ENCODE measurements at places on chromosomes 1 and 21. TPM values are rescaled to one million over a fixed set of nuclear protein-coding genes. Genes with fewer than 3 reads are reported as not detected.
A peak's percentile ranks its signal among the peaks of the same experiment; 100 is the strongest.

GRCh38 chr1:61186753-61187152 is 104.4 kb downstream of the NFIA start:
- DNase-seq, result no peak

DNA sequence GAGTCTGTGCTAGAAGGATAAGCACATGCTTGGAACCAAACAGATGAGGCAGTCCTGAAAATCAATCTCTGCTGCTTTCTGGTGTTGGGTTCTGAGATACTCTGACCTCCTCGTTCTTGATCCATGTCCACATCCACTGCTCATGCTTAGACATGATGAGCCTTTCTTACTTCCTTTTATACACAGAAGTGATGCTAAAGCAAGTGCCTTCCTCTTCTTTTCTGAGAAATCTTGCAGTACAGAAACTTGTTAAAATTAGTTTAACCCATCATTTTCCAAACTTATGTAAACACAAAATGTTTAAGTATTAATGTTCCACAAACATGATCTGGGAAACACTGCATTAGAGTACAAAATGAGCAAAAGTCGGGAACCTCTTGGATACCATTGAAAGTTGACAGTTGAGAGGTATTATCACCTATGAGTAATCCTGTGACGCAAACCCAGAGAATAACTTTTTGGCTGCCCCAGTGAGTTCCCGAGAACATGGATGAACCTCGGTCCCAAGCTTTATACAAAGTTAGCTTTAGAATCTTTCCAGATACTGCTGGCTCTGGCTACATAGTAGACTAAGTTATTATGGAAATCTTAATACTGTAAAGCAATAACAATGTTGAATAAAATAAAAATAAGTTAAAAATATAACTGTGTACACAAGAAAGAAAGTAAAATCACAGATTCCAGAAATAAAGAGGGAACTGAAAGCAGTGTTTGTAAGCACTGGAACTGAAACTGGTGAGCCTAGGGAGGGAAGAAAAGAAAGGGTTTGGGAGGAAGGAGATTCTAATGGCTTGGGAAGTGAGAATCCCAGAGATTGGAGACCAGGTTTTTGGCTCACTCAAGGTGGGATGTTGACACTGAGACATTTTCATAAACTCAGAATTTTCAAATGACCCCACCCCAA is 429.3 kb upstream of the RUNX1 start:
- no peak for DNase-seq

DNA sequence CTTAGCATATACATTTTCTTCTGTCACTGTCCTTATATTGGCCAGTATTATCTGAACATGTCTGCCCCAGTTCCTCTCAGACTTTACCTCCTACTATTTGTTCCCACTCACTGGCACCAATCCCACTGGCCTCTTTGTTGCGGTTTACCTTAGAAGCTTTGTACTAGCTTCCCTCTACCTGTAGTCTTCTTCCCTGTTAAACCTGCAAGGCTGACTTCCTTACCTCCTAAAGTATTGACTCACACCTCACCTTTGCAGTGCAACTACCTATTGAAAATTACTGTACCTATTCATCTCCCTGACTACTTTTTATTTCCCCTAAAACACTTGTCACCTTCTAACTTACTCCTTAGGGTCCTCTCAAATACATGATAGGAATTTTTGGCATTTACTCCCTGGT is 111.1 kb downstream of the CLEC20A start:
- DNase-seq, result no peak

DNA sequence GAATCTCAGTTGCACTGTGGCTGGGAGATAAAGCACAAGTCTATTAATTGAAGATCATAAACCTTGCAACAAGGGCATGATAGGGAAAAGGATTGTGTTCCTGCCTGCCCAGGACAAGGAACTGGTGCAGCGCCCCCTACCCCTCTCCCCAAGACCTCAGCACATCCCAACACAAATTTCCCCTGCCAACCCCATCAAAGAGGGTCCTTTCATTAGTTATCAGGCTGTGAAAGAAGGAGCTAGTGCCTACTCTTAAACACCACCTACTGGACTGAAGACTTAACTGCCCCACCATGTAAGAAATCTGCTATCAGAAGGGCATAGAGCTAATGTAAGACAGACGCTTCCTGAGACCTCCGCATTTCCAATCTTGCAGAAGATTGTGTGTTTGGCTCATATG is 372.6 kb downstream of the AGBL4 start:
- DNase-seq, result no peak

GRCh38 chr1:156592158-156592909 is 758 bp downstream of the NAXE start:
- no peak for DNase-seq

DNA sequence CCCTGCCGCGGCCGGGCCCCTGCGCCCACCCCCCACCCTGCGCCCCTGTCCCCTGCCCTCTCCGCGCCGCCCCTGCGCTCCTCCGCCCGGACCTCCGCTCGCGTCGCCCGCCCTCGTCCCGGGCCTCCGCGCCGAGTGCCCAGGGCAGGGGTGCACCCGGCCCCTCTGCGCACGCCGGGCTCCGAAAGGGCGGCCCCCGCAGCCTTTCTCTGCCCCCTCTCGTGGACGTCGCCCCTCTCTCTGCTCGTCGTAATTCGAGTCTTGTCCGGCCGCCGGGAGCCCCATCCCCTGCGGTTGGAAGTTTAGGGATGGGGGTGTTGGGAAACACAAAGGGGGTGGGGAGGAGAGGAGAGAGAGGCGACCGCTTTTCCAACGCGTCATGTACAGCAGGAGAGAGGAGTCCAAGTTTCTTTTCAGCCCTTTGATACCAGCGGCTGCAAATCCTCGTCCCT is 407 bp downstream of the GALNT2 start:
- DNase-seq, result peak; percentile 14

DNA sequence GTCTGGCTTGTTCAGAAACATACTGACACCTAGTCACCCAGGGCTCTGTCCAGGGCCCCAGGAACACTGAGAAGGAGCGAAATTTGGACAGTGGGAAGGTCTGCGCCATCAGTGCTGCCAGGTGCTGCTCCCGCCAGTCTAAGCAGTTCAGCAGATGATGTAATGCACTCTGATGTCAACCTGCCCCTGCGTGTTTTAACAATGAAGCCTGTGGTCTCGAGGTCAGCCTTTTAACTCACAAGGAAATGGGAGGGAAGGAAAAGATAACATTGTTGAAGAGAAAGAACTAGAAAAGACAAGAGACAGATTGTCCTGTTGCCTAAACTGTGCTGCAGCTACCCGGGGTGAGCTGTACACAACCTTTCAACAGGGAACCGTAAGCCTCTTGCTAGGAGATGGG is 126.6 kb upstream of the IFFO2 start:
- no peak for DNase-seq

GRCh38 chr1:86499987-86500593 is 31.4 kb downstream of the CLCA1 start:
- DNase-seq, result no peak

- DNase-seq, result no peak
Measured at GRCh38 chr1:203426870-203427269, 48.7 kb upstream of the PRELP start.

- DNase-seq, result no peak
Measured at GRCh38 chr1:53548031-53548491, 88.9 kb downstream of the DMRTB1 start.

GRCh38 chr1:172252321-172252720 is 168.2 kb upstream of the C1orf105 start:
- DNase-seq, result no peak

- no peak for DNase-seq
Measured at GRCh38 chr1:160376525-160377131, 9.8 kb downstream of the NHLH1 start.

- no peak for DNase-seq
Measured at GRCh38 chr1:7008975-7009740, 223.9 kb downstream of the CAMTA1 start.

GRCh38 chr1:41344708-41345159 is 16.5 kb upstream of the FOXO6 start:
- DNase-seq, result no peak

GRCh38 chr1:48480504-48480903 is 8.5 kb upstream of the SPATA6 start:
- DNase-seq, result no peak

GRCh38 chr1:205339717-205340116 is 17.0 kb downstream of the KLHDC8A start:
- DNase-seq, result no peak

DNA sequence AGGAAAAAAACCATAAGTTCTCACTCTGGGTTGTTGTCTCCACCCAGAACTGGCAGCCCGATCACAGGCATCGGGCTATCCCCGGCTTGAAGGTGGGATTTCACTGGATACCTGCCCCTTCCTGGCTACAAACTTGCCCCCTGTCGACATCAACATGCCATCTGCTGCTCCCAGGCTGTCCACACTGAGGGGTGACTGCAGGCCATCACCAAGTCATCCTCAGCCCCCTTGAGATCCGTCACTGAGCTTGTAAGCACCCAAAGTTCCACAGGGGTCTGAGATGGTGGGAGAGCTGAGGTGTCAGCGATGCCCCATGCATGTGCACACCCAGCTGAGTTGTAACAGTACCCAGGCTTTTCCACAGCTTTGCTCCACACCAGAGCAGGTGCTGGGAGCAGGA is 211.0 kb downstream of the AMY1C start:
- DNase-seq, result no peak

DNA sequence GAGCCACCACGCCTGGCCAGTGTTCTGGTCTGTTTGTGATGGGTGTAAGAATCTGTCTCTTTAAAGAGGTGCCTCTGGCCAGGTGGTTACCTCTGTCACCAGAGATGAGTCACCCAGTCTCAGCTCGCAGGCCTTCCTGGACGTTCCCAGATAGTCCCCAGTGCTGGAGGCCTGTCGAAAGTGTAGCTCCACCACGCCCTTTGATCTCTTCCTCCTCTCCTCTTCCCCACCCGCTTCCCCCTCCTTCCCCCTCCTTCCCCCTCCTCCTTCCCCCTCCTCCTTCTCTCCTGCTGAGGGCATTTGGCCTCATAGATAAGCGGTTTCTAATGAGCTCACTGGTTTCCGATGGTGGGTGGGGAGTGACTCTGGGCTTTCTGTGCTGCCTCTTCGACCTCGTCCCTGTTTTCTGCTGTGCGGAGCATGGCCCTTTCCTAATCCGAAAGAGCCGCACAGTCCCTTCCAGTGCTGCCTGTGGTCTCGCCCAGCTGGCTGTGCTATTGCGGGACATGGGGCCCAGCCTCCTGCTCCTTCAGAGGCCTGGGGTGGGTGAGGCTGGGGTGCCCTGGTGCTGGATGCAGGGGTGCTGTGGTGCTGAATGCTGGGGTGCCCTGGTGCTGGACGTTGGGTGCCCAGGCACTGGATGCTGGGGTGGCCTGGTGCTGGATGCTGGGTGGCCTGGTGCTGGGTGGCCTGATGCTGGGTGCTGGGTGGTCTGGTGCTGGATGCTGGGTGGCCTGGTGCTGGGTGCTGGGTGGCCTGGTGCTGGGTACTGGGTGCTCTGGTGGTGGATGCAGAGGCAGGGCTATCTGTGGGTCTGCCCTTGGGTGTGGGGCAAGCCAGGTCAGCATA is 19.2 kb downstream of the AGPAT3 start:
- DNase-seq, result no peak

DNA sequence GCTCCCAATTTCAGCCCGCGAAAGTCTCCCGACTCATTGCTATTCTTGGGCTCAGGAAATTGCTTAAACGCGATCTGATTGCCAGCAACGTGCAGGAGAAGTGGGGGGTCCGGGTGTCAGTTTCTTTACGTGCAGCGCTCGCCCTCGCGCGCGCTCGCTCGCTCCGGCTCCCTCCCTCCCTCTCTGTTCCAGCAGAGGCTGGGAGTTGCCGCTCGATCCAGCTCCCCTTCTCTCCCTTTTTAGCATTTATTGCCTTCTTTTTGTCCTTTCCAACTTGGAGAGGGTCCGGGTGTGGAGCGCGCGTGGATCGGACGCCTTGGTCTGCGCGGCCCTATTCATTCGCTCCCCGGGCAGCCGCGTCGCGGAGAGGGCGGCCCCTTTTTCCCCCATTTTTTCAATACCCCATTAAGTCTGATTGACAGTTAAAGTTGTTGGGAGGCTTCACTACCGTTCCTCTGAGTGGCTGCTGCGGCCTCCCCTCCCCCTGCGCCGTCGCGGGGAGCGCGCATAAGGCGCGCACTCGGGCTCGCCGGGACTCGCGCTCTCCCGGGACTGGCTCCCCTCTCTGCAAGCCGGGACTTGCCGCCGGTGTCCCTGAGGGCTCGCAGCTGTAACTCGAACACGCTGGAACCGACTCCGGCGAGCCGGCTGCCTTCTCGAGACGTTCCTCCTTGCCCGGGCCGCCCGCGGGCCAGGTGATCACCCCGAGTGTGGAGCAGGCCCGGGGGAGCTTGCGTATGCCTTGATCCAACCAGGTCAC is at the start of gene DHRS3:
TSS of gene DHRS3 (minus strand) at position 310 of the 760 bp plus-strand sequence. CDS start 862 bp downstream, outside the sequence.
- DNase-seq, result peak; percentile 93

DNA sequence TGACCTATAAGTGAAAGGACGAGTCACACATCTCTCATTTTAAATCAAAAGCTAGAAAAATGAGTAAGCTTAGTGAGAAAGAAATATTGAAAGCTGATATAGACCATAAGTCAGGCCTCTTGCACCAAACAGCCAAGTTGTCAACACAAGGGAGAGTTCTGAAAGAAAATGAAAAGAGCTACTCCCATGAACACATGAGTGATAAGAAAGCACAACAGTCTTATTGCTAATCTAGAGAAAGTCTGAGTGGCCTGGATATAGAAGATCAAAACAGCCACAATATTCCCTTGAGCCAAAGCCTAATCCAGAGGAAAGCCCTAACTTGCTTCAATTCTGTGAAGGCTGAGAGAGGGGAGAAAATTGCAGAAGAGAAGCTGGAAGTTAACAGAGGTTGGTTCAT is 175.0 kb downstream of the SMYD3 start:
- no peak for DNase-seq

Gene RGS1
- total RNA-seq, result 57.3 TPM

Gene MTMR11
- total RNA-seq, result 2.6 TPM

Gene NBPF6
- not detected for total RNA-seq

Gene HMGN2
- 385 TPM for total RNA-seq

Gene ANKRD35
- total RNA-seq, result 7.5 TPM

Gene ZNF362
- 45.0 TPM for total RNA-seq

Gene GPR25
- not detected for total RNA-seq

Gene LCE1B
- total RNA-seq, result 0.51 TPM

Gene A3GALT2
- 0.46 TPM for total RNA-seq

All from prostate gland (tissue), 2 donors.